Brain microvascular endothelial cell (primary cell): ENCODE measurements at places on chromosomes 1 and 21.
A peak's percentile ranks its signal among the peaks of the same experiment; 100 is the strongest.

GRCh38 chr1:98203466-98203865 is 282.6 kb upstream of the DPYD start:
- peak; percentile 24 for DNase-seq

- DNase-seq, result peak; percentile 3
Measured at GRCh38 chr1:237736372-237737029, 154.2 kb downstream of the ZP4 start.

DNA sequence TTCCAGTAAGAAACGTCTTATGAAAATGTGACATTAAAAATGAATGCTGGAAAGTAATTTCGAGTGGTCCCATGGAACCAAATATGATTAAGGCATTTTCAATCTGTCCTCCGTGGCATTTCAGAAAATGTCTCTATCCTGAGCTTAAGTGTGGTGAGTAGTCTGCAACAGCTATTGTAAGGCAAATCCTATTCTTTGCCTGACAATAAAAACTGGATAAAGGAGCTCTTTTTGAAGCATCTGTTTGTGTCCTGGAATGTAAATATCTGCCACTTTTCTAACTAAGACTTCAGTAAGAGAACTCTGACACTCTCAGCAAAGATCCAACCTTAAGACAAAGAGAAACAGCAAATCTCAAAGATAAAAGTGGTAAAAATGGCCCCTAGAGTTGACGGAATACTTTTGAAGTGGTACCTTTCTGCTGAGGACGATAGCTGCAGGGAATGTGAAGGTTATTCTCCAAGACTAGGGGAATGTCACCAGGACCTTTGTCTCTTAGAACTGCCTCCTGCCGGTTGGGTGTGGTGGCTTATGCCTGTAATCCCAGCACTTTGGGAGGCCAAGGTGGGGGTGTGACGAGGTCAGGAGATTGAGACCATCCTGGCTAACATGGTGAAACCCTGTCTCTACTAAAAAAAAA is 486.7 kb upstream of the ZP4 start:
- no peak for DNase-seq

- DNase-seq, result no peak
Measured at GRCh38 chr1:227740401-227740960, 5.2 kb downstream of the SNAP47 start.

- no peak for DNase-seq
Measured at GRCh38 chr1:221187174-221187573, 307.9 kb downstream of the HLX start.

GRCh38 chr1:2560299-2561073 is 4.3 kb downstream of the TNFRSF14 start:
- no peak for DNase-seq

- peak; percentile 45 for DNase-seq
Measured at GRCh38 chr1:81703756-81704463, 96.8 kb upstream of the ADGRL2 start.

DNA sequence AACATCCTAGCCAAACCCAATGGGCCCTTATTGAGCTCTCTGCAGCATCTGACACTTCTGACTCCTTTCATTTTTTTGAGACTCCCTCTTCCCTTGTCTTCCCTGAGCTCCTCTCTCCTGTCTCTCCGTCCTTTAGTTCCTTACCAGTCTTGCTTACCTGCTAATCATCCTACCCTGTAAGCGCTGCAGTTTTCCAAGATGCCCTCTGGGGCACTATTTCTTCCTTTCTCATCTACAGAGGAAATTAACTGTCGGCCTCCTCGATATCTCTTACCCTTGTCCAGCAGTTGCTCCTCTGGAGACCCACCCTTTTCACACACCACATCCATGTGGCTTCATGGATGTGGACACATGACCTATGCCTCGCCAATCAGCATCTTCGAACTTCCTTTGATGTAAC is 6.8 kb downstream of the GPR161 start:
- no peak for DNase-seq

- DNase-seq, result no peak
Measured at GRCh38 chr1:25944986-25945385, 38.8 kb upstream of the STMN1 start.

- peak; percentile 80 for DNase-seq
Measured at GRCh38 chr1:196393742-196394141, 214.5 kb downstream of the KCNT2 start.

- DNase-seq, result no peak
Measured at GRCh38 chr1:236311040-236311439, 29.3 kb upstream of the ERO1B start.

GRCh38 chr21:15744926-15745325 is 15.1 kb downstream of the USP25 start:
- DNase-seq, result no peak

DNA sequence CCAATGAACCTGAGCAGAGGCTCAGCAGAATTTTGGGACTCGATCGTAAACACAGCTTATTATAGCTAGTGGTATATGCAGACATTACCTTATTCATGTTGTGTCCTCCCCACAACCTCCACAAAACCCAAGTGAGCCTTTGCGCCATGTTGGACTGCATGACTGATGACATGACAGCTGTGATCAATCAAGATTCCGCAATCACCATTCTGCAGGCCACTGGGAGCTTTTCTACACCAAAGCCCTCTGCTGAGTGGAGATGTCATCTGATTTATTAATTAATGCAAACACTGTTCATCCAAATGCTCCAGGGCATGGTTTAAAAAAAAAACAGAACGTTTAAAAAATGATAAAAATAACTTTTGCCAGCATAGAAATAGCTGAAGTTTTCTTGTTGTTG is 7.9 kb upstream of the SRP9 start:
- DNase-seq, result no peak

DNA sequence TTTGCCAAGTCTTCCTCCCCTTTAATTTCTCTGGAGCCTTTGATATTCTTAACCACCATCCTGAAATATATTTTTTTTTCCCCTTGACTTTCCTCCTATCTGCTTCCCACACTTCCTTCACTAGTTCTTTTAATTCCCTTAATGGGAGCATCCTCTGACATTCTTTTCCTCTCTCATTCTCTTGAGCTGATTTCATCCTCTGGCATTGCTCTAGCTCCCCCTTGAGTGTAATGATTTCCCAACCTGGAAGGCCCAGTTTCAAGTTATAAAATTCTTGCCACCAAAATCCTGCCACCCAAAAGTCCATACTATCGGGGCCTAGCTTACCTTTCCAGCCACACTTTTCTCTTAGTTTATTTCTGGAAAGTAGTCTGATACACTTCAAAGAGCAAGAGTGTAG is 39.5 kb upstream of the UBE2U start:
- DNase-seq, result no peak

DNA sequence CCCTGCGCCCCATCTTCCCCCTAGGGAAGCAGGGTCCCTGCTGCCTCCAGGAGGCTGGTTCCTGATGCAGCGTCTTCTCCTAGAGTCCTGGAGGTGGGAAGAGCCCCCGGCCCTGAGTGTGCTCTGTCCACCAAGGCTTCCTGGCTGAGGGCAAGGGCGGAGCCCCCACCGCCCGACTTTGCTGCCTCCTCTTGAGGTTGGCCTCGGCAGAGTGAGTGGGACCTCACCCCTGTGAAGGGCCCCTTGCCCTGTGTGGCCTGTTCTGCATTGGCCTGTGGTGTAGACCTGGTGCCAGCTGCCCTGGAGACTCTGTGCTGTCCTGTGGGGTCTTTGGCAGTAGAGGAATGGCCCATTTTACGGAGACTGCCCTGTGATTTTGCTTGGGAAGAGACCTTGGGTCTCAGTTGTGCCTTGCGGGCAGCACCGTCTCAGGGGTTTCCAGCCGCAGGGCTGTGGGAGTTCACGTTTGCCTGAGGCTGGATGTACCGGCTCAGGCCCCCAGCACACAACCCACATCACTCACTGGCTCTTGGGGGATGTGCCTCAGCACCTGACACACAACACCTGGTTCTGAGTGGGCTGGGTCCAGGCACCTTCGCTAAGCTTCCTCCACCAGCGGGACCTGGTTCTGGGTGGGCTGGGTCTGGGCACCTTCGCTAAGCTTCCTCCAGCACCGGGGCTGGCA is 73.6 kb downstream of the SKI start:
- no peak for DNase-seq

GRCh38 chr1:175520186-175520585 is 223.2 kb downstream of the TNR start:
- DNase-seq, result no peak

GRCh38 chr1:243254233-243254926 is 701 bp downstream of the CEP170 start:
- peak; percentile 53 for DNase-seq

GRCh38 chr1:204769997-204770396 is 84.5 kb upstream of the LRRN2 start:
- DNase-seq, result no peak

GRCh38 chr1:89800022-89800655 is 20.7 kb upstream of the LRRC8D start:
- DNase-seq, result no peak
